ENCODE measurements at places on chromosomes 11 and 22.

GRCh38 chr22:37172266-37173245 is 15.5 kb downstream of the C1QTNF6 start:
- DNase-seq, result no peak

GRCh38 chr11:117717485-117718314 is 79.3 kb downstream of the DSCAML1 start:
- DNase-seq, result no peak

GRCh38 chr11:65362320-65362931 is 7.9 kb downstream of the TIGD3 start:
- no peak for DNase-seq

GRCh38 chr11:26019386-26019785 is 312.5 kb upstream of the ANO3 start:
- DNase-seq, result no peak

DNA sequence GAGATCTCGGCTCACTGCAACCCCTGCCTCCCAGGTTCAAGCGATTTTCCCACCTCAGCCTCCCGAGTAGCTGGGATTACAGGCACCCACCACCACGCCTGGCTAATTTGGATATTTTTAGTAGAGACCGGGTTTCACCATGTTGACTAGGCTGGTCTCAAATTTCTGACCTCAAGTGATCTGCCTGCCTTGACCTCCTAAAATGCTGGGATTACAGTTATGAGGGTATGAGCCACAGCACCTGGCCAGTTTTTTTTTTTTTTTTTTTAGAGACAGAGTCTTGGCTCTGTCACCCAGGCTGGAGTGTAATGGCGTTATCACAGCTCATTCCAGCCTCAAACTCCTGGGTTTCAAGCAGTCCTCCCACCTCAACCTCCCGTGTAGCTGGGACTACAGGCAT is 54.9 kb upstream of the PRR5 start:
- no peak for DNase-seq

DNA sequence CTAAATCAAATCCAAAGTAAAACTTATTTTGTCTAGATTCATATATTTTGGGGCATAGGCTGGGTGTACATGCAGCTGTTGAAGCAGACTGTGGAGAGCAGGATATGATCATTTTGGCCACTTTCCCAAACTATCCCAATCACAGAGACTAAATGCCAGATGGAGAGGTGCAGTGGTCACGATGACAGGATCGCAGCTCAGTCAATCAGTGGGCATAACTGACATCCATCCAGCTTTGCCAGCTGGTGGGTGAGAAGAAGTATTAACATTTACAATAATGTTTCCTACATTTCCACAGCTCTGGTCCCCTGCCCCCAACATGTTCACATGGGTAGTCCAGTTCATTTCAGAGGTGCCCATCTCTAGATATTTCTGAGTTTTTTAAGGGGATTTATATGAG is 255.5 kb upstream of the SESN3 start:
- DNase-seq, result no peak
